Activated naive CD4-positive, alpha-beta T cell treated with anti-CD3 and anti-CD28 coated beads for 36 hours (primary cell): ENCODE measurements at places on chromosomes 7 and 10. TPM values are rescaled to one million over a fixed set of nuclear protein-coding genes. Genes with fewer than 3 reads are reported as not detected.

DNA sequence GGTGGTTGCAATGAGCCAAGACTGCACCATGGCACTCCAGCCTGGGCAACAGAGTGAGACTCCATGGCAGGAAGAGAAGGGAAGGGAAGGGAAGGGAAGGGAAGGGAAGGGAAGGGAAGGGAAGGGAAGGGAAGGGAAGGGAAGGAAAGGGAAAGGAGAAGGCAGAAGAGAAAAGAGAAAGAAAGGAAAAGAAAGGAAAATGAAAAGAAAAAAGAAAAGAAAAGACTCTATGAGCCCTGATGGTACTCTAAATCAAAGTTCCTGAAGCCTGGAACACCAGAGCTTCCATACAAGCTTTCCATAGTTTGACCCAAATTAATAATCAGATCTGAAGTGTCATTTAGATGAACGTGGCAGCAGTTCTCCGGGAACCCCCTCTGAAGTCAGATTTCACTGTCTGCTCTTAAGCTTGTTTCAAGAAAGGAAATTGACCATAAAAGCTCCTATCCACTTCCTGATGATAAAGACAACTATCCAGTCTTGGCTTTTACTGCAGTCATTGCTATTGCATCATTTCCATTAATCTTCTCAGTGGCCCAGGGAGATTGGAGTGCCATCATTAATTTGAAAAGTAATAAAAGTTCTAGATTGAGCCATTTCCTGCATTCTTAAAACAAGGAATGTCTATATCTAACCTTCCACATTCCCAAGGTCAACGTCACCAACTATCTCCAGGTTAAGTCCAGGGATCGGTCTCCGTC, 44.2 kb upstream of the FRMD4A start:
- DNase-seq = peak; percentile 48

DNA sequence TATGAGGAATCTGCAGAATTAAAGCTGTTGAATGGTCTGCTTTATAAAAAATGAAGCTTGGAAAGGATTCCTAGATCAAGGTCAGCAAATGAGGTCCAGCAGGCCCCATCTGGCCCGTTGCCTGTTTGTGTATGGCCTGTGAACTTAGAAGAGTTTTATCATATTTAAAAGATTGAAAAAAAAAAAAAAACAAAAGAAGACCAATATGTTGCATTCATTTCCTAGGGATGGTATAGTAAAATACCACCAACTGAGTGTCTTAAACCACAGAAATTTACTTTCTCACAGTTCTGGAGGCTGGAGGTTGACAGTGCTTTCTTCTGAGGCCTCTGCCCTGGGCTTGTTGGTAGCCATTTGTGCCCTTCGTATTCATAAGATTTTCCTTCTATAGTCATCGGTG, 109.2 kb downstream of the PPP1R3A start:
- no peak for DNase-seq

DNA sequence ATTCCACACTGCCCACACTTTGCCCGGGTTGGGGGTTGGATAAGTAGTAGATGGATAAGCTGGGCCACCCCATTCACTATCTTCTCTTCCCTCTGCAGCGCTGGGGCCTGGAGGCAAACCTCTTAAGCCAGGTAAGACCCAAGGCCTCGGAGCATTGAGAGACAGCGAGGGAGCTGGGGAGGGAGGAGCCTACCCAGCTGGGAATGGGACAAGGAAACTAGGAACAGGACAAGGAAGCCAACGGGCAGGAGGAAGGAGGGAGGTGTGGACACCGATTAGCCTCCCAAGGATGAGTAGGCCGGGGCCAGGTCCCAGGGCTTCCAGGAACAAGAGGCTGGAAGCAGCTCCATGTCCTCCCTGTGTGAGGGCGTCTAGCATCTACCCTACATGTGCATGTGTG, 9.6 kb downstream of the ELN start:
- DNase-seq = no peak

- DNase-seq = no peak
Measured at GRCh38 chr7:55504967-55505658, 67.2 kb downstream of the VOPP1 start.

- no peak for DNase-seq
Measured at GRCh38 chr7:78315119-78315518, 516.5 kb downstream of the PHTF2 start.

The FAM25C gene
- total RNA-seq = not detected

The LRRC18 gene
- total RNA-seq = not detected

DNA sequence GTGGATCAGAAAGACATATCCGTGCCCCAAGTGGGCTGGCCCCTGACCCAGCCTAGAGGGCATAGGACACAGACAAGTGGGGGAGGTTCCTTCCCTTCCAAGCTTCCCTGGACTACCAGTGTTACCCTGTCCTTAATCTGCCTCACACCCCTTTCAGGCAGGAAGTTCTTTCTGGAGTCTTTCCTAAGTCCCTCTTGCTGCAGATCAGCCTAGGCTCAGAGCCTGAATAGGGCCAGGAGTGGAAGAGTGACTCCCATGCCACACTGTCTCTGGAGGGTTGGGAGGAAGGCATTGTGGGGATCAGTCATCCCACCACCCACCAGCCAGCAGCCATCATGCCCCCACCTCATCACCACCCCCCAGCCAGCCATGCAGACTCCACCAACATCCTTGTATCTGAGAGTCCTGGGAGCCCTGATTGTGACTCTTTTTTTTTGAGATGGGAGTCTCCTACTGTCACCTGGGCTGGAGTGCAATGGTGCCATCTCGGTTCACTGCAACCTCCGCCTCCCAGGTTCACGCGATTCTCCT, 22.6 kb downstream of the POLL start:
- DNase-seq = no peak

GRCh38 chr7:106073701-106074100, 38.4 kb downstream of the SYPL1 start:
- DNase-seq = no peak

GRCh38 chr10:91162495-91163268, 57.8 kb upstream of the PCGF5 start:
- DNase-seq = peak; percentile 55

DNA sequence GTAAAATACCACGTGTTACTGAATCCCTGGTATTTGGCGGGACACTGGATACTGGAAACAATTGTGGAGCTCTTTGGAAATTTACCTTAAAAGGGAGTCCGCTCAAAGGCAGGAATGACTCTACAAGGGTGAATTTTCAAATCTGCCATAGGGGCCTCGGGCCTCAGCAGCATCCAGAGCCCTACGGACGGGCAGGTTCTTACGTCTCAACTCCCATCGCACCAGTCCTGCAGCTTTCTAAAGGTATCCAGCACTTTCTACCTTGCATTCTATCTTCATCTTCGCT, 248 bp downstream of the PSPH start:
- DNase-seq = no peak

DNA sequence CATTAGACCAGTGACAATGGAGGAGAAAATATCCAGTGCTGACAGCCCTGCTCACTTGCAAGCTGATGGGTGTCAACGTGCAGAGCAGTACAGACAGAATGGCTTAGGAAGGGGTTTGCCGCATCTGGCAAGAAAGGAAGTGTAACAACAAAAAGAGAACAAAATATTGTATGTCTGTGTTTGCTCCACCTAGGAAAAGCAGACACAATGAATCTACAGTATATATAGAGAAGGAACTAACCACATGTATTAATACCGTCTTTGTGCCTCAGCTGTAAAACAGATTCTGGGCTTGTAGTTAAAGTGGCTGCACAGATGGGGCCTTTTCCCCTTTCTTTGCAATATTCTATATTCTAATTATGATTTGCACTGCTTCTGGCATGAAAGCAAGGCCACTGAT, 281.1 kb upstream of the MEOX2 start:
- DNase-seq = no peak

DNA sequence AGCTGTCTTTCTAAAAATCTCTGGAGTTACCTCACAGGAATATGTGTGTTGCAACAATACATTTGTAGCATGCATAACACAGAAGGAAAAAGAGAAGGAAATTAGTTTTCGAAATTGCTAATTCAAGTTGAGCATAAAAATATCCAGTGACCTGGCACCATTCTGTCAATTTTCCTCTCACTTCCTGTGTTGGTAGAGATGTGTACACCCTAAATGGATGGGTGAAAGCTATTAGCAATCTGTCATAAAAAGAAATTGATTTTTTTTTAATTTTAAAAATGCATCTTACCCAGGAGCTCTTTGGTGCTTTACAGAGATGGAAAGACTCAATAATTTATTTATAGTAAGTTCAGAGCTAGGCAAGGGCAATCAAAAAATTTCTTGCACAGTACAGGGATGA, 333.3 kb upstream of the TMEM229A start:
- DNase-seq = no peak

DNA sequence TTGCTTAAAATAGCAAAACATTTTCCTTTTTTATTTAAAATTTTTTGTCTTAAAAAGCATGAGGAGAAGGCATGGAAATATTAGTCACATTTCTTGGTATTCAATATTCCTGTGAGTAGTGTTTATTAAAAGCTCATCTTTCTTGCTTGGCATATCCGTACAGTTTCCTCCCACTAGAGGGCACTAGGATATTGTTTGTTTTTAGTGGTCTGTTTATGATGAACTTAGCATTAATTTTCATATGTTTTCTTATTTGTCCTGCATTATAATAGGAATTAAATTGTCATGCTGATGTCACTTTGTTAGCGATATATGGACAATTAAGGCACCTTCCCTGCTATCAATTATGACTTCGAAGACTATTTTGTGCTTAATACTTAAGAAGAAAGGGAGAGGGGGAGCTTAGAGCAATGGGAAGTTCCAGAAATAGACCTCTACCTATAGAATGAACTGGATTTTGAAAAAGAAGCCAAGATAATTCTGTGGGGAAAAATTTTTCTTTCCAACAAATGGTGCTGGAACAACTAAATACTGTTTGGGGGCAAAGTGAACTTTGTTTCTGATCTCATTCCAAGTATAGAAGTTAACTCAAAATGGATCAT, 91.0 kb upstream of the STRIP2 start:
- peak; percentile 39 for DNase-seq

DNA sequence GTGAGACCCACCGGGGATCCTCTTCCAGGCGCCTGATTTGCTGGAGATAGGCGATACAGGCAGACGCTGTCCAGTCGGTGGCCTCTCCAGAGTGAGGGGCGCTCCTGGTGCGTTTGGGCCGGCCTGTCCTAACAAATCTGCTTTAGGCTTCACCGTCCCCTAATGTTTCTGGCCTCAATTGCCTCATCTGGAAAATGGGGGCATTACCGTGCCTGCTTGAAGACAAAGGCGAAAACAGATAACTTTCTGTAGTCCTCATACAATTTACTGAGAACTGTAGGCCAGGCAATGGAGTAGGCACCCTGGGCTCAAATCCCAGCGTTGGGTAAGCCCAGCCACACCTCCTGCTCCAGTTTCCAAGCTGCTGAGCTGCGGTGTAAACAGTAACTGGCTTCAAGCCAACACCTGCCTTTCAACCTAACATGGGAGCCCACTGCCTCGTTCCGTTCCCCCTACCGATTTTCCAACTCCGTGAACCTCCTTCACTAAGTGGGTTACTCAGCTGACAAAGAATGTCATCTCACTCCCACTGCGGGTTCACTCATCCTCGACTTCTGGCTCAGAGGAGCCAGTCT, 589 bp upstream of the ZFAND4 start:
- DNase-seq = no peak

- no peak for DNase-seq
Measured at GRCh38 chr10:62511238-62511637, 137.1 kb downstream of the ZNF365 start.

GRCh38 chr10:34134602-34135001, 680.5 kb downstream of the PARD3 start:
- DNase-seq = no peak

DNA sequence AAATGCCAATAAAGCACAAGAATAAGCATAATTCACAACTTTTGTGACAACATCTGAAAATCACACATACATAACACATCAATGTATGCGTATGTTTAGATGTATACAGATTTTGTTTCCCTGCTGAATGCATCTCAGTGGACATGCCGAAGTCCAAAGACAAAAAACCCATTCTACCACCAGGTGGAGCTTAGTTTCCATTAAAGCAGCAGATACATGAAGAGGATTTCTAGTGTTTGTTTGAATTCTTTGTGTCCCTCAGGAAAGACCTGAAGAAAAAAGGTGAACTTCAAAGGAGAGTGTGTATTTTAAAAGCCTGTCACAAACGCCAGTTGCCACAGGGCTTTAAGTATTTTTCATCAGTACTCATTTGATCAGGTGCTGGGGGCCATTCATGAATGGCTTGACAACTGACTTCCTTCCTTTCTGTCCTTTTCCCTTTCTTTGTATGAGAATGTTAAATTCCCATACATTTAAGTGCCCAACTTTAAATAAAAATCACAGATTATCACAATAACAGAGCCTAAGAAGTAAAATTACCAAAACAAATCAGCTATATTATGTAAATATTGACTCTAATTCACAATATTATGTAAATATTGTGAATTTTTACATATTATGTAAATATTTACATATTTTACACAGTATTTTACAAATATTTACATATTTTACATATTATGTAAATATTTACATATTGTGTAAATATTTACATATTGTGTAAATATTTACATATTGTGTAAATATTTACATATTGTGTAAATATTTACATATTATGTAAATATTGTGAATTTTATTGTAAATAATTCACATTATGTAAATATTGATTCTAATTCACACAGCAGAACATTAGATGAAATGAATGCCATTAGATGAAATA, 343.0 kb downstream of the CRPPA start:
- peak; percentile 30 for DNase-seq

DNA sequence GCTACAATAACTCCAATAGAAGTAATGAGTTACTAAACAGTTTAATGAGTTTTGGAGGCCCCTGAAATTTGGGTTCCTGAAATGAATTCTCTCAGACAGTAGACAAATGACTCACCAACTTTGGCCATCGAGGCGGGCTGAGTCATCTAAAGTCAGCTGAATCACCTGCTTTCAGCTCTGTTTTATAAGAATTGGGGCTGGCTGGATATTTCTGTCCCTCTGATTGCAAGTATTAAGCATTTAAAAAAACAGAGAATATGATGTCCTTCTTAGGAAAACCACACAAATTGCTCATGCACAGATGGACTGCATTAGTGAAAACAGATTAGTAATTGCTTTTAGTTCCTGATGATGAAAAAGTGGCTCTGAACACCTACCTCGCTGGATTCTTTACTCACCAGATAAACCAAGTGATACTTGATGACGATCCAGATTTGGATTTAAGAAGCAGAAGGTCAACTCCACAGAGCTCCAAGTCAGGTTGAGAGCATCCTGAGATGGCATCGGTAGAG, 59.1 kb downstream of the ZNF365 start:
- peak; percentile 82 for DNase-seq

- DNase-seq = no peak
Measured at GRCh38 chr7:506391-506831, 13.2 kb downstream of the PDGFA start.

DNA sequence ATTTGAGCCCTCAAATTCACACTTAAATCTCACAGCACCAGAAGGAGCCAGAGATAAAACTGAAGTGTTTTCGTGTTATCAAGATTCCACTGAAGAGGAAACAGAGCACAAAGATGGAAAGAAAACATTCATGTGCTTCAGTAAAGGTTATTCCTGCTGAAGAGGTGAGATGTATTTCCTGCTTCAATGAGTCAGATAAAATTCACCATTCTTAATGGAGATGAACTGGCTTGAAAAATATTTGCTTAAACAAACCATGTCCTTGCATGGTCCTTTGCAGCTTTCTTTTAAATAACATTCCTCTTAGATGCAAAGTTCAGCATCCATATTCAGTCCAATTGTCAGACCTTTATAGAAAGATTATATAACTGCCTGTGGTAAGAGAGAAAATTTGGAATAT, 294.2 kb downstream of the IPMK start:
- DNase-seq = no peak

- DNase-seq = peak; percentile 80
Measured at GRCh38 chr10:133379152-133379800, at the start of gene PAOX. Gene PAOX (plus strand): TSS chr10:133379262. CDS start chr10:133379317, 55 bp downstream.

The CBLL1 gene
- total RNA-seq = 31.6 TPM

The KLHDC10 gene
- 12.9 TPM for total RNA-seq
